ENCODE measurements at places on chromosomes 12 and 14.
A peak's percentile ranks its signal among the peaks of the same experiment; 100 is the strongest.

DNA sequence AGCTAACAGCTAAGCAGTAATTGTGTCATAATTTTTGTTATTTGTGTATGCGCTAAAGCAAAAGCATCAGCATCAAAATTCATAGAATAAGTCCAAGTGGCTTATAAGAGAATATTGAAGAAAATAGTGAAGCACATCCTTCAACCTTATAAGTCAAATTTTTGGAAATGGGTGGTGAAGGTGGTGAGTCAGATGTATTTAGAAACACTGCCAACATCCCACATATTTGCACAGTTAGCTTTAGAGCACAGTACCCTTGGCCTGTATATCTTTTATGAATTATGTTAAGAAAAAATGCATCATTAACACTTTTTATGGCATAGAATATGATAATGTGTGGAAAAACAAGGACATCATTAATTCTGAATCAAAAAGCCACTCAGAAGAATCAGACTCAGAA is 8.0 kb downstream of the SYT10 start:
- DNase-seq: no peak

DNA sequence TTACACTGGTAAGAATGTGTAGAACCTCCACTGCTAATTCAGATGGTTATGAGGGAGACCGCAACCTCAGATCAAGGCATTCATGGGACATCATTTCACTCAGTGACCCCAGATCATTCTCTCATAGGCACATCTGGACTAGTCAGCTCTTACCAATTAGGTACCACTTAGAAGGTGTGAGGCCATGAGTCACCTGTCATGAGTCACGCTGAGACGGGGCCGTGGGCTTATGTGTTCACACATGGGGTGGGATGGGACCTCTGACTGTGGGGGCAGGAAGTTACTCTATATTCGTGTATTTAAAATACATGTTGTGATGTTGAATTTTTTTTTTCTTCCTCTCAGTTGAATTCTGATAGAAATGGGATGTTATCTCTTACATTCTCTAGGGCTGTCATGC is 55.9 kb downstream of the CCDC92 start:
- peak; percentile 15 for DNase-seq

DNA sequence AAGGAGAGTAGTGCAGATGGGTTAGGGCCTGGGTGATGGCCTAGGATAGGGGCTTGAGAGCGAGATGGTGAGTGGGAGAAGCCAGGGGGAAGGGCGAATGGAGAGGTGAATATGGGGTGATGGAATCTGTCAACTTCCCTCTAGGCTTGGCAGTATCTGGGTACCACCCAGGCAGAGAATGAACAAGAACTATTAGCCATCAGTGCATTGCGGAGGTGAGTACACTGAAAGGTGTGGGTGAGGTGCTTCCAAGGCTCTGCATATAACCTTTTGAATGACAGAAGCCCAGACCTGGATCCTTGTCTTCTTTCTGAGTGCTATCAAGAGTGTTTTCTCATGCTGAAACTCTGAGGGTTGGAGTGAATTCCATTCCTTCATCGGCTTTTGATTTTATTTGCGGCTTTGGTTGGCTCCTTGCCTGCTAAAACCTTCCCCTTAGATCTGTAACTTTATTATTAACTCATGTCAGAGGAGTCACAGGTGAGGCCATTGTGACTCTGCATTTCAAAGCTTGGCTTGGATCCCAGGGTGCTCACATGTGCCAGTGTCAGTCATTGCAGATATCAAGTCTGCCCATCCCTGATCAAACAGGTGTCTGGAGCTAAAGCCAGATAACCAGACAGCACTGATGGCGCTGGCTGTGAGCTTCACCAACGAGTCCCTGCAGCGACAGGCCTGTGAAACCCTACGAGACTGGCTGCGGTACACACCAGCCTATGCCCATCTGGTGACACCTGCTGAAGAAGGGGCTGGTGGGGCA is 18.6 kb downstream of the PEX5 start:
- no peak for DNase-seq

- no peak for DNase-seq
These were observed 42.7 kb downstream of the SSH1 start for GRCh38 chr12:108814462-108815211.

DNA sequence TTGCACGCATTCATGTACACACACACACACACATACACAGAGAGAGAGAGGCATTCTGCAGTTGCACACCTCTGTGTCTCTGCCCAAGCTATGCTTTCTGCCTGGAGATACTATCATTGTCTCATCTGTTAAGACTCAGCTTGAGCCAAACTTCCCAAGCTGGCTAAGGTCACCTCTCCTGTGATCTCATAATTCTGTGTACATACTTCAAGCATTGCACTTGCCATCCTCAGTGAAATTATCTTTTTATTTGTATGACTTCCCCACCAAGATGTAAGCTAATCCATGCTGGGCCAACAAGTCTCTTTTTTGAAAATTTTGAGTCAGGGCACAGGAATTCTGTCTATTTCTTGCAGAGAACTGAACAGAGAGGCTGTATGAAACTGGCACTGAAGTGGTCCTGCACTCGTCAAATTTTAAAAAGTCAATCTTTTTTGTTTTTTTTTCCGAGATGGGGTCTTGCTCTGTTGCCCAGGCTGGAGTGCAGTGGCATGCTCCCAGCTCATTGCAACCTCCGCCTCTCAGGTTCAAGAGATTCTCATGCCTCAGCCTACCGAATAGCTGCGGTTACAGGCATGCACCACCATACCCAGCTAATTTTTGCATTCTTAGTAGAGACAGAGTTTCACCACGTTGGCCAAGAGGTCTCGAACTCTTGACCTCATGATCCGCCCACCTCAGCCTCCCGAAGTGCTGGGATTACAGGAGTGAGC is 44.3 kb downstream of the TMTC1 start:
- DNase-seq: no peak

- DNase-seq: no peak
These were observed 24.4 kb upstream of the KLC1 start for GRCh38 chr14:103604620-103605019.

DNA sequence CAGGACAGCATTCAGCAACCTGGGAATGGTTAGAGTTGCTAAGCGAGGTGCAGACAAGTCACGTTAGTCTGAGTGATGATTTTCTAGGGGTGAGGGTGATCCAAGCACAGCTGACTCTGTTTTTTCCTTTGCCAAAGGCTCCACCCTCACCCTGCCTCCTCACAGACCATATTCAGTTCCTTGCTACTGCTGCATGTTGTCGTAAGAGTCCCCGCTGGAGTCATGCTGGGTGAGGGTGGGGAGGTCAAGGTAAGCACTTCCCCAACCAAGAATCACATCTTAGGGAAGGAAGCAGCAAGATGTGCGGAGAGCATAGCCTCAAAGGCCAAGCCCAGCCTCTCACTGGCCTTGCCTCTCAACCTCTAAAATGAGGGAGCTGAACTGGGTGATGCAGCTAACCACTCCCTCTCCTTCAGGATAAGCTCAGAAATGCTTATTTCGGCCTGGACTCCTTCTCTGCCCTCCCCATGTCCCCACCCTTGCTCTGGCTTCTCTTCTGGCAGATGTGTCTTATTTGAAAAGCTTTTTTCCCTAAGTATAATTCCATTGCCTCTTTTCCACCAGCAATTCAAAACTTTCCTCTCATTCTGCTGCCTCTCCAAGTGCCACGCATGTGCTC is 66.9 kb upstream of the ACTN1 start:
- no peak for DNase-seq

GRCh38 chr12:123100882-123101281 is 50.0 kb downstream of the PITPNM2 start:
- no peak for DNase-seq

- DNase-seq: no peak
These were observed 735.5 kb downstream of the MED13L start for GRCh38 chr12:115541891-115542421.

DNA sequence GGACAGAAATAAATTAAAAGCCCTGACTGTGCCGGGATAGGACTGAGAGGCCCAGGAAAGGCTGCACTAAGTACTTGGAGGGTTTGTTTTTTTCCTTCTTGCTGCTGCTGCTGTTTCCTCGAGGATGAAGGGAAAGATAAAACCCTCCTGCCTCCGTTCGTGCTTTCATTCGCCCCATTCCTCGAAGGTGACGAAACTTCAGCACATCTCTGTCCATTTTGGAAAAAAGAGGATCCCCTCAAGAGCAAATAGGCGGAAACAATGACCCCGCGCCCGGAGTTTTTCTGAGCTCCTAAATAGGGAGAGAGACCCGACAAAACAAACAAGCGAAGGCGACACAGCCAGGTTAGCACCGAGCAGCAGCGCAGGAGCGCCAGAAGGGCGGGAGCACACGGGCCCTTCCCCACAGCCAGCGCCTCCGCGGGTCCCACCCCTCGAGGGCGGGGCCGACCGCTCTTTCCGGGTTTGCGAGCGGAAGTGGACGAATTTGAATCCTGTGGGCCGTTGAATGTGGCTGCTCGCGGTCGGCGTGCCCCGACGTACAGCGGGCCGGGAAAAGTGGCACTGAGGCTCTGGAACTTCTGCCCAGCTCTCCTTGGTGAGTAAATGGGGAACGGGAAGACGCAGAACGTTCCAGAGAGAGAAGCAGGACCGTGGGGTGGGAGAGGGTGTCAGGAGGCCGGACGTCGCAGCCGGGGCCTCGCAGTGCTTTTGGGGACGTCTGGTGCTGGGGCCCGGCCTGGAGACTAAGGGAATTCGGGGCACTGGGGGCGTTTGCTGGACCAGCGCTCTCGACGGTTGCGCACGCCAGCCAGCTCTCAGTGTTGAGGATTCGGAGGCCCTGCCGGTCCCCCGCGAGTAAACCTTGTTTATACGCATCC is at the start of gene G2E3:
Gene G2E3, plus strand, starts transcription at position 484 of the 881 bp plus-strand sequence. CDS start 21,922 bp downstream, outside the sequence.
- peak; percentile 84 for DNase-seq

DNA sequence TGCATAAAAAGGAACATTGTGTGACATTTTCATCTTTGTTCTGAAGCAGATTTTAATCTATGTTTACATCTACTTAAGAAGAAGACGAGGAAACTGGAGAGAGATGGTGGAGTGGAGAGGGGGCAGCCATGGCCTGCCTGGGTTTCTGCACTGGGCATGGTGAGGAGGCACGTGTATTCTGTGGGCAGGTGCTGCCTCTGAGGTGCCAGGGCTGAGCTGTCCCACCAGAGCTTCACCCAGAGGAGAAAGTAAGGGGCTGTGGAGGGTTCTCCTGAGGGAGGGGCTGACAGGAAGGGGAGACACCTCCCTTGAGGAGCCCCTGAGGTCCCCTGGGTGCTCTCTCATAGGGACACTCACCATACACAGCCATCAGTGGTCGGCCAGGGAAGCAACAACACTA is 372.4 kb upstream of the OR4E1 start:
- DNase-seq: no peak

DNA sequence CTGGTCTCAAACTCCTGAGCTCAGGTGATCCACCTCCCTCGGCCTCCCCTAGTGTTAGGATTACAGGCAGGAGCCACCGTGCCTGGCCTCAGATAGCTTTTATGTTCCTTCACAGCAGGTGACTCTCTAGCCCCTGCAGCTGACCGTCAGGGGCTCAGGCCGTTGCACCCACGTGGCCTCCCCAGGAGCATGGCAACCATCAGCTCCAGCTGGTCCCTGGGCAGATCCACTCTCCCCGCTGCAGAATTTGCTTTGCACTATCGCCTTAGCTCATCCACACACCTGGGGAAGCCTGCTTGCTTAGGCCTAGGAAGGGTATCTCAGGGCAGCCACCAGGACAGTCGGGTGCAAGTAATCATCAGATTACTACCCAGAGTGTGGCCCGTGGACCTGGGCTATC is 62.6 kb downstream of the TSPAN9 start:
- DNase-seq: no peak

- peak; percentile 47 for DNase-seq
These were observed 245.5 kb downstream of the BCL11B start for GRCh38 chr14:99026471-99026870.

DNA sequence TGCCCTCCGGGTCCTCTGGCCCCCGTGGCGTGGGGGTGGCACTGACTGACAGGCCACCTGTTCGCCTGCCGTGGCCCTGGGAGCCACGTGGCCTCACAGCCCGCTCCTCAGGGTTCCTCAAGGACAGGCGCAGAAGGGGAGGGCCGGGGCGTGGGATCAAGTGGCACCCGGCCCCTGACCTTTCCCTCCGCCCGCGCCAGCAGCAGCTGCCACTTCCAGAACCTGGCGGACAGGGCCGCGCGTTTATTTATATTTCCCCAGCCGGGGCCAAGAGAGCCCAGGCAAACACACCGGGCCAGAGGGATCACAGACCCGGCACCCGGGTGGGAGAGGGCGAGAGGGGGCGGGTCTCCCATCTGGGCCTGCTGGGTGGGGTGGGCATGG is 92.6 kb downstream of the RFLNA start:
- no peak for DNase-seq

DNA sequence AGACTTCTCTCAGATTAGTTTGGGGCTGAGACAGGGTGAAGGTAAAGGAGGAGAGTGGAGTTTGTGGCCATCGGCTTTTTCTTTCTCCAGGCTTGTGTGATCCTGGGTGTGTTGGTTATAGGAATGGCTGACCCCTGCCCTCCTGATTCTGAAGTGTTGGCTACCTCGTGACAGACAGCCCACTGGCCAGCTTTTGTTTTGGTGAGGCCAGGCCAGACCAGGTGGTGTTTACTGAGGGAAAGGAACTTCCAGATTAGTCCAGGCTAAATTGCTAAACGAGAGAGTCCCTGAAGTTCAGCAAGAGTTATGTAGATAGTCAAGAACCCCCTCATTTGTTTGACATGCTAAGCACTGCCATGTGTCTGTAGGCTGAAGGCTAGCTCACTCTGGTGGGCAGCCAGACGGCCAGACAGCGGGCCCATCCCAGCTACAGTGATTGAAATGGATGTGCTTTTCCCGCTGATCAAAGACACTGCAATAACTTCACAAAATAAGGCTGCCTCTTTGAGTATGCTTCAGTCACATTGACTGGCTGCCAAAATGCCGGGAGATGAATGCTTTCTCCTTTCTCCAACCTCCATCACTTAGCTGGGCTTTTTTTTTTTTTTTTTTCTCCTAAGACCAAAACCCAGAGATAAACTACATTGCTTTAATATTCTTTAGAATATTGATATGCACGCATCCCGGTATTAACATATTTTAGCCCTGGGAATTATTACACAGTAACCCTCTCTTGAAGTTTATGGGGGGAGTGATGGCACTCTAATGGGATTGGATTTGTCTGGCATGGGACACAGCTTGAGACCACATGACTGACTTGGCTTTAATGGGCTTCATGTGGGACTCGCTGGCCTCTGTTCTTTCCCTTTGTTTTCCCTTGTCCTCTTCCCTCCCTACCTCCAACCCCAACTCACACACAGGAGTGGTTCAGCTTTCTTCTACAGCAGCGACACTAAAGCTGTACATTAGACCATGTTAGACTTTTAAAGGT is 76.9 kb downstream of the SMOC1 start:
- DNase-seq: no peak

GRCh38 chr14:46487582-46488350 is 163.8 kb downstream of the RPL10L start:
- no peak for DNase-seq

- no peak for DNase-seq
These were observed 19.4 kb downstream of the OTOGL start for GRCh38 chr12:80118565-80119324.
